Stimulated activated CD8-positive, alpha-beta memory T cell treated with anti-CD3 and anti-CD28 coated beads, Interleukin-4, amount 100 ng/mL, for 4 hours (primary cell): ENCODE measurements at places on chromosomes 3 and 15.

DNA sequence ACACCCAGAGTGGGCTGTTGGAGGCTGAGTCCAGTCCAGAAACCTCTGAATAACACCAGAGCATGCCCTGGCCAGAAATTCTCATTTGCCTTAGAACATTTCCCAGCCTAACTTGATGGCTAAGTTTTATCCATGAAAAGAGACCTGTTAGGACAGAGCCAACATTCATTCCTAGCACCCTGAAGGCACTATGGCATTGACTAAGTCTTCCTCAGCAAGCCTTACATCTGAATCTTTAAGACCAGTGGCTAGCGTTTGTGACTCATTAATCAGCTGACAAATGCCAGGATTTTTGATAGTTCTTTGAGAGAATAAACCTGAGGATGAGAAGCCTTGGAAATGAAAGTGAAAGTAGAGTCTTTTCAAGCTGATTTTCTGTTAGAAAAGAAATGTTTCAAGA is 1087.1 kb upstream of the ALCAM start:
- no peak for DNase-seq

DNA sequence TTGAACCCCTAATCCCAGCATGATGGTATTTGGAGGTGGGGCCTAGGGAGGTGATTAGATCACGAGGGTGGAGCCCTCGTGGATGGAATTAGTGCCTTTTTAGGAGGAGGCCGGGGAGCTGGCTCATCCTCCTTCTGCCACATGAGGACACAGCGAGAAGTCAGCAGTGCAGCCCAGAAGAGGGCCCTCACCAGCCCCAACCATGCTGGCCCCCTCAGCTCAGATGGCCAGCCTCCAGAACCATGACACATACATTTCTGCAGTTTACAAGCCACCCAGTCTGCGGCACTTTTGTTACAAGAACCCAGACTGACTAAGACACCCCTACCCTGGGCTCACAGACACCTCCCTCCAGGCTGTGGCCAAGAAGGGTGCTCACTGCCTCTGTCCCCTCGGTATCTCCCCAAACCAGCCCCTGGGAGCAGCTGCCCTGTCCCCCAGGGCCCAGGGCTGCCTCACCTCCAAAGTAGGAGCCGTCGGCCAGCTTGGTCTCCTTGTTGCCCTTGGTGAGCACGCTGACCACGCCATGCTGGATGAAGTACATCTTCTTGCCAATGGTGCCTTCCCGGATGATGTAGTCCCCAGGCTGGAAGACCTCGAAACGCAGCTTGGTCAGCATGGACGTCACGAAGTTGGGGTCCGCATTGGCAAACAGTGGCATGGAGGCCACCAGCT is 44.1 kb downstream of the HCN4 start:
- DNase-seq: no peak

- DNase-seq: no peak
Observed at GRCh38 chr3:45087155-45087554, 59.0 kb downstream of the CDCP1 start.

- DNase-seq: no peak
Observed at GRCh38 chr3:52986049-52986448, 59.8 kb downstream of the SFMBT1 start.

DNA sequence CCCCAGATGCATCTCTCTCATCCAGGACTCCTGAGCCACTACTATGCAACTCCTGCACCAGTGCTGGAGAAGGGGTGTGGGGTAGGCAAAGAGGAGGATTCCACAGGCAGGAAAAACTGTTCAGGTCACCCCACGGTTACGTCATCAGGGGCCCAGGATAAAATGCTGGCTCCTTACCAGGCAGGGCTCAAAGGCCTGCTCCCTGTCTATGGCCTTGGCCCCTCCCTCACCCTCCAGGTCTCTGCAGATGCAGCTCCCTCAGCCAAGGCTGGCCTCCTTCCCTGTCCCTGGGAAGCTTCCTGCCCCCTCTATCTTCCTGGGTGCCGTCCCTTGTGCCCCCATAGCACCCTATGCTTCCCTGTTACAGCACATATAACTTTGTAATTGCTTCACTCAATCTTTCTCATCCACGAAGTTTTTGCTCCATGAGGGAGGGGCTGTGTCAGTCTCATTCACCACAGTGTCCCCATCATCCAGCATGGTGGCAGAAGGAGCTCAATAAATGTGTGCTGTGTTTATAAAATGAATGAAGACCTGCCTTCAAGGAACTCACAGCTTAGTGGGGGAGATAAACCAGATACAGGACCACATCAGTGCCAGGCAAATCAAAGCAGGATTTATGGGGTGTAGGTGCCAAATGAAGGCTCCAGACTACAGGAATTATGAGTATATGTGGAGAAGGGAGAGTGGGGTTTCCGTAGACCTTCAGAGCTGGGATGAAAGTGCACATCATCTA is 18.6 kb downstream of the KBTBD13 start:
- no peak for DNase-seq

DNA sequence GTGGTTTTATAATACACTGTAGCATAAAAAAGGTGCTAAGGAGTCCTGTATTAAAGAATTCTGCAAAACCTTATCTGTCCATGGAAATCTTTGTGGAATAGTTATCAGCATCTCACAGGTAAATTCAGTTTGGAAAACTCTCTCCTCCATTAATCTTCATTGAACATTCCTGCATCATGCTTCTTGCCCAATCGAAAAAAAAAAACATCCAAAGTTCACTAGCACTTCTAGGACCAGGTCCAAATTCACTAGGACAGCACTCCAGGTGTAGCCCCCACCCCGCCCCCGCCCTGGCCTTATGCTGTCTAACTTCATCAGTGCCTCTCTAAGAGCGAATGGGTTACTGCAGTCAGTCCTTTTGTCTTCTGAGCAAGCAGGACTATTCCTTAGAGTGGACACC is 138.6 kb downstream of the PLD1 start:
- no peak for DNase-seq

DNA sequence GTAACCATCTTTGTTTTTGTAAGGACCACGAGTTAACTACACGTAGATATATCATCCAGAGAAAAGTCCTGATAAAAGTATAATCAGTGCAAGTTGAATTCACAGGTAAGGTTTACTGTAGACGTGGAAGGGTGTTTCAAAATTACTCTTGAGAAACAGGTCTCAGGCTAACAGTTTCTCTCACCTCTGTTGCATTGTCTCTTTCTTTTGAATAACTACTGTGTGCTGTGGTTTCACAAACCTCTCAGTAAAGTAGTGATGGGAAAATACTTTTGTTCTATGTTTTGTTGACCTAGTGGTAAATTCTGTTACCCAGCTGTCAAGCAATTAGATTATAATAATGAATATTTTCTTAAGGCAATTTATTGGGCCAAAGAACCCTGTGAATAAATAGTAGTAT is 75.2 kb downstream of the RBMS3 start:
- no peak for DNase-seq

DNA sequence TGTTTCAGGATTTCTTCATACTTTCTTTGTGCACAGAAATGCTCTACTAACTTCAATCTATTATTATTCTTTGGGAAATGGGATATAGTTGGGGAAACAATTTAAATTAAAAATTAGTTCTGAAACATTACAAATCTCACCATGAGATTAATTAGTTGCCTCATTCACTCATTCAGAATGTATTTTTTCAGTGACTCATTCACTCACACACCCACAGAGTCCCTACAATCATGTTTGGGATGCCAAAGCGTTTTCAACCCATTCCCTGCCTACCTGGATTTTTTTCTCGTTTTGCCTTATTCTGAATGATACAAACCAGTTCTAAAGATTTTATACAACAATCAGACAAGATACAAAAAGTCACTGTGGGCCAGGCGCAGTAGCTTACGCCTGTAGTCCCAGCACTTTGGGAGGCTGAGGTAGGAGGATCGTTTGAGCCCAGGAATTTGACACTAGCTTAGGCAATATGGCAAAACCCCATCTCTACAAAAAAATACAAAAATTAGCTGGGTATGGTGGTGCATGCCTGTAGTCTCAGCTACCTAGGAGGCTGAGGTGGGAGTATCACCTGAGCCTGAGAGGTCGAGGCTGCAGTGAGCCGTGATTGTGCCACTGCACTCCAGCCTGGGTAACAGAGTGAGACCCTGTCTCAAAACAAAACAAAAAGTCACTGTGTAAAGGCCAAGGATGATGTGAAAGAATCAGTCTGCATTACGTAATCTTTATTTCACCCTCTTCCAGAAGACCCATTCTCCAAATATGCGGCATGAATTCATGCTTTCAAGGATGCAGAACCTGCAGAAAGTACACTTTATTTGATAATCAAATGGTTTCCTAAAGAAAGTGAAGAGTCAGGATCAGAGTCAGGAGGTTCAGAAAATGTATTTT is 34.8 kb upstream of the ARHGEF3 start:
- DNase-seq: no peak

- no peak for DNase-seq
Observed at GRCh38 chr3:72247645-72248388, 462.9 kb upstream of the PROK2 start.

GRCh38 chr3:72892081-72892775 is 4.4 kb downstream of the GXYLT2 start:
- no peak for DNase-seq

DNA sequence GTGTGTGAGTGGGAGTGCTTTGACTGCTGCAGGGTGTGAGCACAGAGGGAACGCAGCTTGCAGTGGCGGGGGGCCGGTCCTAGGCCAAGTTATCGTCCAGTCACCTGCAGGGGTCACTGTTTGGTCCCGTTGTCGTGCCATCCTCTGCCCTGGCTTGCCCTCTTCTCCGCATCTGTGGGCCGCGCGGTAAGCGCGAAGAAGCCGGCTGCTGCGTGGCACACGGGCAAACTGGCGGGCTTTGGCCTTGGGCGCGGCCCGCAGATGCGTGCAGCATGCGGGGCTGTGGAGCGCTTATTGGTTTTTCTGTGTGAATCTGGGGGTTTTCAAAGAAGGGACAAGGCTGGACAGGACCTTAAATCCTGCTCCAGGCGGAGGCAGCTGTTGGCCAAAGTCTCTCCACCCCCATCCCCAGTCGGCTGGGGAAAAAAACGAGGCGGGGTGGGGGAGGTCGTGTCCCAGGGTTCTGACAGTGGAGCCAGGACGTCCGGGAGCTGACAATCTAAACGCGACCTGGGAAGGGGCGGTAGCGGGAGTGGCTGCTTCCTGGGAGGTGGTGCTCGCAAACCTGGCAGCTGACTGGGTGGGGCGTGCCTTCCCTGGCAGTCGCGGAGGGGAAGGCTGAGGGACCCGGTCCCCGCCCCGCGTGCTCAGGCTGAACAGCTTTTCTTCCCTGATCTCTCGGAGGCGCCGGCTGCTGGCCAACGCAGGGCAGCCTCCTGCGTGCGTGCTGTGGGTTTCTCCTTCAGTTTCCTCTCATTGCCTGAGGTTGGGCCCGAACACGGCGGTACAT is 39.7 kb upstream of the VEPH1 start:
- DNase-seq: no peak

DNA sequence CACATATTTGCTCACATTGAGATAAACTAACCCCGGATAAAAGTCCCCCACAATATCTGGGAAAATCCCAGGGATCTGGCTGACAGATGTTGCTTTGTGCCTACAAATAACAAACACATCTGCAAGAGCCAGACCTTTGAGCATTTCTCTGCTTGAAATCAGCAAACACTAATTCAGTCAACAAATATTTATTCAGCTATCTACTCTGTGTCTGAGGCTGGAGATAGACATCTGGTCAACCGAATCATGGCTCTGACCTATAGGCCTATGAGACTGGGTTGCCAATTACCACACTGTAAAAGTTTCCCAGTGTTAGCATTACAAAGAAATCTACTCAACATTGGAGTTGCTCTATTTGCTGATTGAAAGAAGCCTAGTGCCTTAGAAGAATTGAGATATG is 201.1 kb upstream of the CADPS start:
- no peak for DNase-seq

- DNase-seq: no peak
Observed at GRCh38 chr3:69088063-69088462, 3.3 kb downstream of the ARL6IP5 start.

DNA sequence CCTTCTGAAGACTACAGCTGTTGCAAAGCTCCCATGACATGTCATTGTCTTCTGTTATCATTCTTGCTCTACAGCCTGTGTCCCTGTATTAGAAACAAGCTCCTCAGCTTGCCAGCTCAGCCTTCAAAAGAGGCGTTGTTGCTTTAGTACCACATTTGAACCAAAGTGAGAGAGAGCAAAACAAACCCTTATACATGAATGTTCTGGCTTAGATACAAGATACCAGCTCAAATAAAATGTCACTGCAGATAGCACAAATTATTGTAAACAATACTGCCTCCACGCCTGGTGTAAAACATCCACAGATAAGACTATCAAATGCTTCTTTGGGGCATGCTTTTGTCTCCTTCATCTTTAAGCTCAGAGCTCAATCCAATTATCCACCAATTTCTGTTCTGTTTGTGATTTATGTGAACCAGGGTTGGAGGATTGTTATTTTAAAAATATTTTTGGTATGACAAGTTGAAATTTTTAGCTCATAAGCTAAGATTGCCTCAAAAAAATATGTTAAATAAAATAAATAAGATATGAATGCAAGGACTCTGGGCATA is 403.6 kb upstream of the CDIN1 start:
- no peak for DNase-seq

DNA sequence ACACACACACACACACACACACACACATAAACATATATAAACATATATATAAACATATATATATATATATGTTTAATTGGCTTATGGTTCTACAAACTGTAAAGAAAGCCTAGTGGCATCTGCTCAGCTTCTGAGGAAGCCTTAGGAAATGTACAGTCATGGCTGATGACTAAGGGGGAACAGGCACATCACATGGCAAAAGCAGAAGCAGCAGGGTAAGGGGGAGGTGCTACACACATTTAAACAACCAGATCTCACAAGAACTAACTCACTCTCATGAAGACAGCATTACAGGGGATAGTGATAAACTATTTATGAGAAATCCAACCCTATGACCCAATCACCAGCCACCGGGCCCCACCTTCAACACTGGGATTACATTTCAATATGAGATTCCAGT is 922.9 kb downstream of the SI start:
- no peak for DNase-seq

GRCh38 chr3:72855001-72855400 is 6.8 kb upstream of the SHQ1 start:
- no peak for DNase-seq

- no peak for DNase-seq
Observed at GRCh38 chr3:25957026-25957425, 167.1 kb downstream of the OXSM start.

GRCh38 chr3:122271246-122271898 is 53.7 kb upstream of the CSTA start:
- DNase-seq: no peak

DNA sequence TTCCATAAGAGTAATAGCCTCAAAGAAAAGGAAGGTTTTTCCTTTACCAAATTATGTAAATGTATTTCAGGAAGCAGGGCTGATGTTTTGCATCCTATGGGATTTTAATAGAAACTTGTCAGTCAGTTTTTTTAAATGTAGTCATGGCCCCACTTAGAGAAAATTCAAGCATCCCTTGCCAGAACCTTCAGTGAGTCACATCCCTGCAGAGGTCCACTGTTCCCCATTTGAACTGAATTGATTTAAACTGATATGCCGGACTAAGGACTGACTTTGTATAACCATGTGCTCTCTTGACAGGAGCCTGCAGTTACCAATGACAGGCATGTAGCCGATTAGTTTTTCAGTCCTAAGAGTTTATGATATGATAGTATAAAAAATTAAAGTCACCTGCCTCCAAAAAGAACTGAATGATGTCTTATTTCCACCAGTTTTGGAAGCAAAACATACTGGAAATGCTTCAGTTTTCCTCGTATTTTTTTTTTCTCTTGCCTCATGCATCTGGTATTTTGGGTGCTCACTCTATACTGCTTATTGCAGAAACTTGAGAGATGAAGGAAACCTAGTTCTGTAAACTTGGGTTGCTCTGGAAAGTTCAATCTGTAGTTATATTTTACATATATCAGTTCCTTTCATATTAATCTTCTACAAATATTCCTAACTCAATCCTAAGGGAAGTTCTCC is 30.7 kb downstream of the LRTM1 start:
- DNase-seq: no peak
